GOT3 (cell line): ENCODE measurements at places on chromosomes 2 and 18.

DNA sequence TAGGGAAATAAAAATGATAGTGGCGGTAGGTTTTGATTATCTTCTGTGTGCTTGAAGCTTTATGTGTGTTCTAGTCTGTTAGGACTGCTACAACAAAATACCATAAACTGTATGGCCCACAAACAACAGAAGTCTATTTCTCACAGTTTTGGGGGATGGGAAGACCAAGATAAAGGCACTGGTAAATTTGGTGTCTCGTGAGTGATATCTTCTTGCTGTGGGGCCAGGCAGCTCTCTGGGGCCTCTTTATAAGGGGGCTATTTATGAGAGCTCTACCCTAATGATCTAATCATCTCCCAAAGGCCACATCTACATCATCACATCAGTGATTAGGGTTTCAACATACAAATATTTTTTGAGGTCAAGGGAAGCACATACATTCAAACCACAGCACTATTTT is 86.8 kb upstream of the SPHKAP start:
- no peak for DNase-seq

- no peak for DNase-seq
These were observed 1.7 kb upstream of the SMAD7 start for GRCh38 chr18:48952287-48953103.

DNA sequence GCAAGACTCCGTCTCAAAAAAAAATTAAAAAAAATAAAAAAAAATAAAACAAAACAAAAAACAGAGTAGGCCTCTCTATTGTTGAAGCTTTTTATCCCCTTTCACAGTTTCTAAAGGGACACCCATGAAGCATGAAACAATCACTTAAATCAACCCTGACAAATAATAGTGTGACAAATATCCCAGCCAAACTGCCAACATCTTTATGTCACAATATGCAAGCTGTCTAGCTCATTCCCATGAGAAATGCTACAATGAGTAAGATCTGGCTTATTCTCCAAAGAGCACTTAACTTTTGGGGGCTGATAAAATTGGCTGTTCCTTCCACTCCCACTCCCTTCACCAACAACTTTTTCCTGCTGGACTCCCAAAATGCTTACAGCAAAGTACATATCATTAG is 21.7 kb upstream of the ABCA12 start:
- no peak for DNase-seq

DNA sequence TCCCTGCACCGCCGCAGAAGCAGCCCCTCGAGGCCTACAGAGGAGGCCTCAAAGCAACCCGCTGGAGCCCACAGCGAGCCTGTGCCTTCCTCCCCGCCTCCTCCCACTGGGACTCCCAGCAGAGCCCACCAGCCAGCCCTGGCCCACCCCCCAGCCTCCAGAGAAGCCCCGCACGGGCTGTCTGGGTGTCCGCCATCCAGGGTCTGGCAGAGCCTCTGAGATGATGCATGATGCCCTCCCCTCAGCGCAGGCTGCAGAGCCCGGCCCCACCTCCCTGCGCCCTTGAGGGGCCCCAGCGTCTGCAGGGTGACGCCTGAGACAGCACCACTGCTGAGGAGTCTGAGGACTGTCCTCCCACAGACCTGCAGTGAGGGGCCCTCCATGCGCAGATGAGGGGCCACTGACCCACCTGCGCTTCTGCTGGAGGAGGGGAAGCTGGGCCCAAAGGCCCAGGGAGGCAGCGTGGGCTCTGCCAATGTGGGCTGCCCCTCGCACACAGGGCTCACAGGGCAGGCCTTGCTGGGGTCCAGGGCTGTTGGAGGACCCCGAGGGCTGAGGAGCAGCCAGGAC is 31.2 kb downstream of the GPC1 start:
- DNase-seq: no peak

- no peak for DNase-seq
These were observed 59.9 kb downstream of the BIN1 start for GRCh38 chr2:127047054-127047453.
